Small intestine (tissue), 16 donors: ENCODE measurements at places on chromosomes 3 and 15.
A peak's percentile ranks its signal among the peaks of the same experiment; 100 is the strongest.

DNA sequence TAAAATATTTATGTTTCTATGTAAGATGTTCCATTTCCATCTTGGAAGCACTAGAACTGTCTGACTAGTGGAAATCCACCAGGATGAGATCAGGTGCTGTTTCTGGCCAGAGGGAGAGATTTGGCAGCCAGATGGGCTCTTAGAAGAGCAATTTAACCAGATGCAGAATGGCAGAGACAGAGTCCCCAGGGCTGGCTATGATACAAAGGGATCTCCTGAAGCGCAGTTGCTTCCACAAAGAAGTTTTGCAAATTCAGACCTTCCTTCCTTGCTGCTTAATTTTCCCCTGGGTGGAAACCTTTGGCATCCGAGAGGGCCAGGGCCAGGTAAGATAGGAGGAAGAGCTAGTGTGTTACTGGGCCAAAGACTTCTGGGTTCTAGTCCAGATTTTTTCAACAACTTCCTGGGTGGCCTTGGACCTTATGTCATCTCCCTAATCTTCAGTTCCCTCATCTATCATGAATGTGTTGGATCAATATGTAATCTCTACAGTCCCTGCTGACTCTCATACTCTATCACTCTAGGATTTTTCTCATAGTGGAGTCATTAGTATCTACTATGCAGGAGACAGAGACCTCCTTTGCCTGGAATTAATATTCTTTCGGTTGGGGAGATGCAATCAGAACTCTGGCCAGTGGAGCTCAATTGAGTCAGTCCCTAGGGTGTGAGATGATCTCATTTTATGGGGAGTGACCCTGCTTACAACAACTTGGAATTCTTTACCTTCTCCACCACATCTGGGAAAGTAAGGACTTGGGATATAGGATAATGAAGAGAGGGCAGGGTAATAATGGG, 41.1 kb upstream of the NDUFB4 start:
- peak; percentile 48 for DNase-seq

DNA sequence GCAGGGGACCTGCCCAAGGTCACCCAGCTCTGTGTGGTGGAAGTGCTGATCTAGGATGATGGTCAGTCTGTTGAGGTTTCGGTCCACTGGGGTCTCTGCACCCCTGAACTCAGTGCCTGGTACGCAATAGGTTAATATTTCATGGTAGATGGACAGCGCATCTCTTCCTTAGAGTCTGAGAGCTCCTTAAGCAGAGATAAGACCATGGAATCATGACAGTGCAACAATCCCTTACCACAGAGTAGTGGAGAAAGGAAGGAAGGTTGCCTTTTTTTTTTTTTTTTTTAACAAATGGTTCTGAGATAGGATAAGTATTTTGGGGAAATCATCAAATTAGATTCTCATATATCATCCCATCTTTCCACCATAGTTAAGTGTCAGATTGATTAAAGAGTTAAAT, 79.8 kb upstream of the SLC6A1 start:
- DNase-seq: no peak

DNA sequence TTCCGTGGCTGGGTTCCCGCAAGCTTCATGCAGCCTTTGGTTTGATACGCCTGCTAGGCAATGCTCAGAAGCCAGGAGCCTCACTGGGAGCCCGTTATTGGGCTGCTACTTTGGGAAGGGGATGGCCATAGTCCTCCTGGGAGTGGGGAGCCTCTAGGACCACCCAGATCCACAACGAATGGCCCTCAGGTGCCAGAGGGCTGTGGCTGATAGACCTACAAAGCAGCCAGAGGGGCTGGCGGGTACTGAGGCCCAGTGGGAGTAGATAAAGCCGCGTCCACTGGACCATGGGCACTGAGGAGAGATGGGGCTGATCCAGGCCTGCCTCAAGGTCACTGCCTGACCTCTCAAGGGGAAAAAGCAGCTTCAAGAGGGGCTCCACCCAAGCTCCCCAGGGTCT, 714 bp downstream of the GNAT1 start:
- no peak for DNase-seq

- DNase-seq: peak; percentile 91
These were observed 20.4 kb upstream of the PLXND1 start for GRCh38 chr3:129626744-129627349.

DNA sequence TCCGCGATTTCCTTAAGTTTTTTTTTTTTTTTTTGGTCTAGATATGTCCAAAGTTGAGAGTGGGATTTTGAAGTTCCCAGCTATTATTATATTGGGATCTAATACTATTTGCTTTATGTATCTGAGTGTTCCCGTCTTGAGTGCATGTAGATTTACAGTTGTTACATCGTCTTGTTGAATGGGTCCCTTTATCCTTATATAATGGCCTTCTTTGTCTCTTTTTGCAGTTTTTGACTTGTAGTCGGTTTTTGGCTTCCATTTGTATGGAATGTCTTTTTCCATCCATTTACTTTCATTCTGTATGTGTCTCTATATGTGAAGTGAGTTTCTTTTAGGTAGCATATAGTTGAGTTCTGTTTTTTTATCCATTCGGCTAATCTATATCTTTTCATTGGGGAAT, 35.6 kb downstream of the CRYBG3 start:
- DNase-seq: no peak

- DNase-seq: peak; percentile 22
These were observed 136.6 kb upstream of the RARB start for GRCh38 chr3:25291481-25291905.

- no peak for DNase-seq
These were observed 501.7 kb downstream of the SHQ1 start for GRCh38 chr3:72346526-72346926.

GRCh38 chr3:187739561-187740332, 5.5 kb downstream of the BCL6 start:
- DNase-seq: peak; percentile 69

- no peak for DNase-seq
These were observed 152.3 kb upstream of the STAC start for GRCh38 chr3:36227980-36228379.

GRCh38 chr3:54962200-54962599, 34.3 kb upstream of the LRTM1 start:
- no peak for DNase-seq

DNA sequence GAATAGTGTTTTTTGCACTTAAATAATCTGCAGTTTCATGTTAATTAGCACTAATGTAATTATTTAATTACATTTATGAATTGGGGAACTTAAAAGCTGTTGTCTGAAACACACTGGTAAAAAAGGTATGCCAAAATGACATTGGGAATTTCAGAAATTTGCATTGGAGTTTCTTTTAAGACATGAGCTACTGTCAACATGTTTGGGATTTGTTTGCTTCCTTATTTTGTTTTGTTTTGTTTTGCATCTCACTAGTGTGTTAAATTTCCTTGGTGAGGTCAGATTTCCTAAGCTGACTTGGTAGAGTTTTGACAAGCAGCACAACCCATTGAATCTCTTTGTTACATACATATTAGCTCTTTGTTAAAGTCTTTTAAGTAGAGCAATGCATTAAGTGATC, 119.4 kb downstream of the IQCH start:
- DNase-seq: no peak

- DNase-seq: no peak
These were observed 7.0 kb downstream of the MELTF start for GRCh38 chr3:197022405-197023231.

DNA sequence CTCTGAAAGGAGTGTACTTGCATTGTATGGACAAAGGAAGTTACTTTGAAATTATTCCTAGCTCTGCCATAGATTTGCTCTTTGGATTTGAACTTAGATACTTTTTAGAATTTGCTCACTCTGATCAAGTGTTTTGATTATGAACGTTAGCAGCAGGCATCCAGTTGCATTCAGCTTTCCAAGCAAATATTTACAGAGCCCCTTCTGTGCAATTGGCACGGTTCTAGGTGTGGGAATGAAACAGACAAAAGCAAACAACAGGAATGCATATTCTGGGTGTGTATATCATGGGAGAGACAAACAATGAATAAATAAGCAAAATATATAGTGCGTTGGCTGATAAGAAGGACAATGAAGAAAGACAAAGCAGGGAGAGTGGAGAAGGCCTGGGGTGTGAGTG, 125.5 kb upstream of the ADAMTS9 start:
- no peak for DNase-seq

GRCh38 chr3:87164245-87164644, 62.9 kb upstream of the CHMP2B start:
- no peak for DNase-seq

GRCh38 chr3:70277304-70277703, 35.1 kb downstream of the MDFIC2 start:
- peak; percentile 74 for DNase-seq

- DNase-seq: no peak
These were observed 47.5 kb downstream of the SRGAP3 start for GRCh38 chr3:9201955-9202354.

DNA sequence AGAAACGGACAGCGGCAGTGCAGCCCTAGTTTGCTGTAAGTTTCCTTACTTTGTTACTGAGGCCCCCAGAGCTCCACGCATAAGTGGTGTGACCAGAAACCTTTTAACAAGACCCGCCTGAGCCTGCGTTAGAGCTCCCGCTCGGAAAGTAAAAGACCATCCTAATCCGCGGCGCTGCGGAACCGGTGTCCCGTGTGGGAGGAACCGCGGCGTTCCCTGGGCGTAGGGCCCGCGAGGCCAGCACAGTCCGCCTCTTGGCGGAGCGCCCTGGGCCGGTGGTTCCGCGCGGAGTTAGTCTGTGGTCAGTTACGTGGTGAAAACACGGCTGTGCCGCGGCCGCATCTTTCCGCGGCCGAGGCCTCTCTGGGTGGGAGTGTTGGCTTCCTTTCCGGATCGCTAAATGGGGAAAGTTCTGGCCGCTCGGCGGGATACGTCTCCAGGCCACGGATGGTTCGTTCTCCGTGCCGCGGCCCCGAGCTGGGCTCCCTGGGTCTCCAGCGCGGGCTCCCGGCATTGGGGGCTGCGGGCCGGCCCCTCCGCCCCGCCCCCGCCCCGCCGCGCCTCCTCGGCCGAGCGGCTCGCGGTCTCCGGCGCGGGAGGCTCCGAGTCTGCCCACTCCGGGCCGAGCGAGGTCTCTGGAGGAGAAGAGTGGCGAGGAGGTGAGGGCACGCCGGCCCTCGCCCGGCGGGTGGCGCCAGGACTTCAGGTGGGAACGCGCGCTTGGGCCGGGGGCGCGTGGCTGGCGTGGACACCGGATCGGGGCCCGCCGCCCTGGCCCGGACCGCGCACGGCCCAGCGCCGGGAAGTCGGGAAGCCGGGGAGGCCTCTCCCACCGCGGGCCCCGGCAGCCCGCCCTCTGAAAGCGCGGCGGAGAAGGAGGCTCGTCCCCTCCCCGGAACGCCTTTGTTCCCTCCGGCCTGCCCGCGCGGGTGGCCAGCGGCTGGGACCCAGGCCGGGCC, 754 bp downstream of the B3GNT5 start:
- peak; percentile 29 for DNase-seq

DNA sequence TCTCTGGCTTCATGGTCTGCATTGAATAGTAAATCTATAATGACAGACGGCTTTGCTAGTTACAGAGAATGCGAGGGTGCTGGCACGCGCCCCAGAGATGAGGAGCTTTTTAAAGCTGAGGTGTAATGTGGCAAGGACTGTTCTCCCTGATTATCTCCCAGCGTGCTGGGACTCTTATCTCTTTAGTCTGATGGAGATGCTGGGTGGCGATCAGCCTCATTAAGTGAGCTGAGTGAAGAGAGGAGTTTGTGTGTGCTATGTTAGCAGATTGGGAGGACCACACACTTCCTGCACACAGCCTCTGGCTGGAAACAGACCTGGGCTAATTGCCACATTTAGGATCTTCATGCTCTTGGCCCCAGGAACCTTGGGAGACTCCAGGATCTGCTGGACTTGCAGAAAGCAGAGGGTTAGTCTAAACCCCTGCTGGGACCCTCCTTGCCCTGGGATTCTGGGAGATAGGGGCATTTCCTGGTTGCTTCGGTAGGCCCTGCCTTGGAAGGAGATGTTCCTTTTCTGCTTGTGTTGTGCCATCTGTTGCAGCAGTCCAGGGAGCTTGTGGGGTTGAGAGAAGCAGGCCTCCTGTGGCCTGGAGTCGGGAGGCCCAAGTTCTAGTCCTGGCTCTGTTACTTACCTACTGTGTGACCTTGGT, 15.0 kb downstream of the PDIA5 start:
- no peak for DNase-seq

- peak; percentile 29 for DNase-seq
These were observed 48.7 kb downstream of the CADM2 start for GRCh38 chr3:85007195-85008094.

GRCh38 chr3:43907508-43907858, 216.7 kb downstream of the ABHD5 start:
- no peak for DNase-seq

DNA sequence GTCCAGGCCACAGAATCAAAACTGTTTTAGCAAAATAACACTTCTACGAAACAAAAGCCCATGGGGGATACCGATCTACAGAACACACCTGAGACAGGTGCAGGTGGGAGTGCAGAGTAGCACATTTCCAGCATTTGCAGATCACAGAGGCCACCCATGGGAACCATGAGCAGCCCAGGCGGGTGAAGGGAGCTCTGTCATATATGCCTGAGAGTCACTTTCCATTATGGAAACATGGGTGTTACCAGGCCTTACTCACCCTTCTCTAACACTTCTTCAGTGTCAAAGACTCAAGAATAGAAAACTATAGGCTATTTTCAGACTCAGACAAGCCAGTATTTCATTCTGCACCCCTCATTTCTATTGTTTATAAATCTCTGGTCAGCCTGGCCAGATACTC, 3.5 kb downstream of the PLA1A start:
- no peak for DNase-seq

DNA sequence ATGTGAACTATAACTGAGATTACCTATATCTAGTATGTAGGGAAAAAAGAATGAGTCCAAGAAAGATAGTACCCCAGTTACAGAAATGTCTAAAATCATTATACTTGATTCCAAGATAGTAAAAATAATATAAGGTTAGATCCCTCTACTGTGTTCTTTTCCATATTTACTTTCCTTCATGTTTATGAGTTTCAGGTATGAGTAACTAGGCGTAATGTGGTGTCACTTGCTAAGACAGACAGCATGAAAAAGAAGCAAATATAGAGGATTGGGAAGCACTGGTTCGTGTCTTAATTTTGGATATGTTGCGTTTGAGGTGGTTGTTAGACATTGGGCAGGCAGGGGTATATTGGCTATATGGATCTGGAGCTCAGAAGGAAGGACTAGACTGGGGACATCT, 168.1 kb upstream of the PFN2 start:
- DNase-seq: no peak

GRCh38 chr3:94137377-94137776, 74.5 kb downstream of the NSUN3 start:
- DNase-seq: no peak

- no peak for DNase-seq
These were observed 396.1 kb upstream of the ROBO2 start for GRCh38 chr3:76643623-76644304.

DNA sequence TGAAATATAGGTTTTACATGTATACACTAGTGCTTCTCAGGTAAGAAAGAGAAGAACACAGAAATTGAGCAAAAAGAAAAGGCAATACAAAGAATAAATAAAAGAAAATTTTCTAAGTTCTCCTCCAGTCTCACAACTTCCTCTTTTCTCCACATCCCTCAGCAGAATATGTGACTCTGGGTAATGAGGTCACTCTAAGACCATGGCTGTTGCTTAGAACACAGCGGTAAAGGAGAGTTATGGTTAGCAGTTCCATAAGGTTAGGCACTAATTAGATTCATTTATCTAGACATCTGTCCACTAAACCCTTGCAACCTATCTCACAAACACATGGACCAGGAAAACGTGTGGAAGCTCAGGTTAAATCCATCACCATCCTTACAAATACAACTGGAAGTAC, 47.9 kb downstream of the IGSF11 start:
- DNase-seq: no peak

GRCh38 chr15:39657668-39658067, 76.8 kb downstream of the THBS1 start:
- DNase-seq: no peak

GRCh38 chr3:54999159-54999558, 71.3 kb upstream of the LRTM1 start:
- peak; percentile 4 for DNase-seq
